ENCODE measurements at places on chromosomes 11 and 22.

- DNase-seq, result no peak
These were observed 387.9 kb downstream of the MN1 start for GRCh38 chr22:27413702-27414101.

GRCh38 chr11:60984636-60985035 is 13.2 kb downstream of the CD6 start:
- no peak for DNase-seq

- DNase-seq, result no peak
These were observed 40.5 kb downstream of the GRAMD4 start for GRCh38 chr22:46660604-46661201.

DNA sequence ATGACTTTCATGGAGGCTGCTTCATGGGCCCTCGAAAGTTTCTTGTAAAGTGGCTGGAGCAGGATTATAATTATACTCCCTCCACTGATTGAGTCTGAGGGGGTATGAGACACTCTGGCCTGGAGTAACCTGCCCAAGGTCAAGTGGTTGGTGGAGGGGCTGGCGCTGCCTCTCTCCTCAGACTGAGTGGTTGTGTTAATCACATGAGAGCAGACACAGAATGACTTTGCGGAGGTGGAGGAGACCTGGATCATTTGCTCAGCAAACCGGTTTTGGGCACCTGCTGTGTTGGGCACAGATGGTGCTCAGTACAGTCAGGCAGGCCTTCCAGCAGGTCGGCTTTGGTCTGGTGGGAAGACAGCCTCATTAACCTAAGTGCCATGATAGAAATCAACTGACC is 11.8 kb downstream of the BCR start:
- no peak for DNase-seq

GRCh38 chr11:126140926-126141280 is 70.5 kb downstream of the RPUSD4 start:
- DNase-seq, result no peak

DNA sequence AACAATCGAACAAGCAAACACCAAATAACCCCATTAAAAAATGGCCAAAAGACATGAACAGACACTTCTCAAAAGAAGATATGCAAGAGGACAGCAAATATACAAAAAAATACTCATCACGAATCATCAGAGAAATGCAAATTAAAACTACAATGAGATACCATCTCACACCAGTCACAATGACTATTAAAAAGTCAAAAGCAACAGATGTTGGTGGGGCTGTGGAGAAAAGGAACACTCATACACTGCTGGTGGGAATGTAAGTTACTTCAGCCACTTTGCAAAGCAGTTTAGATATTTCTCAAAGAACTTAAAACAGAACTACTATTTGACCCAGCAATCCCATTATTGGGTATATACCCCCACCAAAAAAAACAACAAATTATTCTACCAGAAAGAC is 51.3 kb upstream of the FLI1 start:
- no peak for DNase-seq

GRCh38 chr11:43360361-43361032 is 1.8 kb downstream of the TTC17 start:
- no peak for DNase-seq

DNA sequence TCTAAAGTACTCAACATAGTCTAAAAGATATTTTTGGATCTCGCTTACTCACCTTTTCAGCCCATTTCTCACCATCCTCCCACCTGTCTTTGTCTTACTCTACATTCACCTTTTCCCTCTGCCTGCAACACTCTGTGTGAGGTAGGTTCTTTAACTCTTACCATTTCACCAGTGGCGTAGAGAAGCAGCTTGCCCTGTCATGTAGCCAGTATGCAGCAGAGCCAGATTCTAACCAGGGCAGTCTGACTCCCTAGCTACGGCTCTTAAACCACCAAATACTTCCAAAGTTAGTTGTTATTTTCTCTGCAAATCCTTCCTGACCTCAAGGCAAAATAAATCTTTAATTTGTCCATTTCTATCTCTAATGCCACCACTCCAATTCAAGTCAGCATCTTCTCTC is 7.5 kb downstream of the ALG8 start:
- DNase-seq, result no peak

DNA sequence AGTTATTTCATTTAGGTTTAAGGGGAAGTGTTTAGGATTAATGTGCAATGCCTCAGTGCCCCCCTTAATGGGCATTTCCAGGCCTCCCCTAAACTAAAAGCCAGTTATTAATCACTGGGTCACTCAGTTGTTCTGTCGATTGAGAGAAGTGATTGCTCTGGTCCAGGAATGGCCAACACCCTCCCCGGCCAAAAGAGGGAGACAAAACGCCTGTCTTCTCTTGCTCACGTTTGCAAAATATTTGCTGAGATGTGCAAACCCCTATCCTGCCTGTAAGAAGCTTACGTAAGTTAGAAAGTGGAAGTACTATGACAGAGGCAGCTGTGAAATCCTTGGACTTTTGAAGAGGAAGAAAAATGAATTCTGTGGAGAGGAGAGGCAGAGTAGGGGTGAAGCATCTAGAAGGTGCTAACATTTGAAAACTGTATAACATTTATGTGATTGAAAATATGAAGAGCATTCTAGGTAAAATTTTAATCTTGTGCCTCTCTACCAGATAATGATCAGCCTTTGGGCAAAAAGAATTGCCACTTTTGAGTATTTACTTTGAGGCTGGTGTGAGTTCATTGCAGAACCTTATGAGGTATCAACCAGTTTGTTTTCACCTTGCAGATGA is 37.7 kb downstream of the NTM start:
- DNase-seq, result no peak

DNA sequence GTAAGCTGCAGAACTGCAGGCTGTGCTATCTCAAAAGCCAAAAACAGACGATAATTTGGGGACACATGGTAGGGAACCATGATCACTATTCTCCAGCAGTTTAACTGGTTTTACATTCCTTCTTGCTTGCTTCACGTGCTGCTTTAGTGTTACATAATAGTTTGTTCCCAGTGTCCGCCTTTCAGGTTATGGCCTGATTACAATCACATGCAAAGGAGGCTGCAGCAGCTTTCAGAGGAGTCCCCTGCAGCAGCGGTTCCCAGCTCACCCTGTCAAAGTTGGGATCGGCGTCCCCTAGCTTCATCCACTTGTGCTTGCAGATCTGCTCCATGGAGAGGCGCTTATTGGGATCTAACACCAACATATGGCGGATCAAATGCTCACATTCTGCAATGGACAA is 39.2 kb upstream of the APOA1 start:
- DNase-seq, result no peak

DNA sequence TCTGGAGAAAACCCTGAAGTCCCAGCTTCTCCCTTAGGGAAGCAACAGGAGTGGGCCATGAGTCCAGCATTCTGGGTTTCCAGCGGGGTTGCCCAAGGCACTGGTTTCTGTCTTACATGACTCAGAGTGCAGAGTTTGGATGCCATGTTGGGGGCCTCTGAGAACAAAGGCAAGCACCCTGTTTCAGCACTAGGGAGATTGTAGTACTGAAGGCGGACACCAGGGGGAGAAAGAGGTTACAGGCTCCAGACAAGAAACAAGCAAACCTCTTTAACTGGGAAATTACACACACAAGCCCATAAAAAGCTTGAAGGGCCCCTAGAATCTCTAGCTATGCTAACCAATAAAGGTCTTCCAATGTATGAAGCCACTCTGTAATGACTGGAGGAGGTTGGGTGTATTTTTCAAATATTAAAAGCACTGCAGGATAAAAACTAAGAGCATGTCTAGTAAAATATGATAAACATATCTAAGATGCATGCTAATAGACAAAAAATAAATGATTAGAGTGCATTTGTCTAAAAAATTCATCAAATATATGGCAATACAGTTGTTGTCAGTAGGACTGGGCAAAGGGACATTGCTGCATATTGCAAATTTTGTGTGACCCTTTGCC is 7.1 kb downstream of the MS4A6E start:
- DNase-seq, result peak; percentile 64

- DNase-seq, result no peak
These were observed 69.4 kb downstream of the MRTFA start for GRCh38 chr22:40567106-40567505.

GRCh38 chr11:88327462-88328143 is 9.9 kb downstream of the CTSC start:
- DNase-seq, result no peak

- DNase-seq, result no peak
These were observed 14.5 kb downstream of the DCHS1 start for GRCh38 chr11:6640985-6641701.

- no peak for DNase-seq
These were observed 15.3 kb downstream of the CSTPP1 start for GRCh38 chr11:46951864-46952263.

DNA sequence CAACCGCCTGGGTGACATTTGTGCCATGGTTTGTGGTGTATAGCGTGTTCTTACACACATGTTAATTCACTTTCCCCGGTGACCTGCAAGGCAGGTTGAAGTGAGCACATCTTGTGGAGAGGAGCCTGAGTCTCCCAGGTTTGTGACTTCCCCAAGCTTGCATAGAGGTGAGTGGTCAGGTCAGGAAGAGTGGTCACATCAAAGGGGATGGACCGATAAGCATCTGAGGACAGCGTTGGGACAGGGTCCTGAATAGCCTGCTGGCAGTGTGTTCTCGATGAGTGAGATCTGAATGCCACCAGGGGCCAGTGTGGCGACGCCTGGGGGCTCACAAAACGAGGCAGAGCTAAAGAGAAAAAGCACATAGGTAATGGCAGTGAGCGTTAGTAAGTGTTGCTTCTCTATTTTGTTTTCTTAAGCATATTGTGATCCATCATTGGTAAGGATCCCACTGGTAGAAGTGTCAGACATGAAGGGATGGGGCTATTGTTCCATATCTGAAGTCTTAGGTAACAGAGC is 154.6 kb downstream of the GRIK4 start:
- no peak for DNase-seq

DNA sequence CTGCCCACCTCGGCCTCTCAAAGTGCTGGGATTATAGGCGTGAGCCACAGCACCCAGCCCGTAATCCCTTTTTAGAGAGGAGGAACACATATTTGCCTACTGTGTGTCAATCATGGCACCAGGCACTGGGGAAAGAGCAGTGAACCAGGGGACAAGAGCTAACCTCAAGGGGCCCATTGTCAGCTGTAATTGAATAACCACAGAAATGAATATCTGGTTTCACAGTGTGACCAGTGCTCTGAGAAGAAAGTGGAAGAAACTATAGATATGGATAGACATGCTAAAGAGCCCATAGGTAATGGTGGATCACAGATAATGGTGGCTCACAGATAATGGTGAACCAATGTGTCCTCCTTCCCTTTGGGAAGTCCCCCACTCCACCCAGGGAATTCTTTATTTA is 8.6 kb upstream of the KCTD14 start:
- no peak for DNase-seq

DNA sequence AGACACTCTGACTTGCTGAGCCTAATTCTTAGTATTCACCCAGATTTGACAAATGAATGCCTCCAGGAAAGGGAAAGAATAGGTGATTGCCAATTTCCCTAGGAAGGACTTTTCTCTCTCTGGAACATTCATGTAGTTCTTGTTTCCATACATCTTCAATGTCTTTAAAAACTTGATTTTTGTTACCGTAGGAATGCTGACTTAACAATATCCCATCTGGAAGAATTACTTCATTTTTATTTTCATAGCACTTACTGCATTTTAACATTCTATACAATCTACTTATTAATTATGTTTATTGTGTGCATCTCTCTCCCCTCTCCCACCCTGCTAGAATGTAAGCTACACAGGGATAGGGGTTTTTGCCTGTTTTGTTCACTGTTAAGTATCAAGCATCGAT is 66.6 kb downstream of the SLC5A12 start:
- no peak for DNase-seq

- no peak for DNase-seq
These were observed 723 bp downstream of the CACNG2 start for GRCh38 chr22:36702842-36703215.

- DNase-seq, result no peak
These were observed 18.2 kb upstream of the GRAMD4 start for GRCh38 chr22:46602025-46602424.

DNA sequence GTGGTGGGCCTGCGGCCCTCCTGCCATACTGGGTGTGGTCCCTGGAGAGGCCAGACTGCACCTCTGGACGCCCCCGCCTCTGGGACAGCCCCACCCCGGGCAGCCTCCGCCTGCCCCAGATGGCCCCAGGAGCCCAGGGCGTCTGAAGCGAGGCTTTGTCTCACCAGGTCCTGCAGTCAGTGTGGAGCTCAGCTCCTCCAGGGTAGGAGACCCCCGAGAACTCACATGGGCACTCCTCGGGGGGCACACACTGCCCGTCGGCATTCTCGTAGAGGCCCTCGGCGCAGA is 10.4 kb downstream of the MUC6 start:
- no peak for DNase-seq

- DNase-seq, result no peak
These were observed 199.4 kb upstream of the LUZP2 start for GRCh38 chr11:24297461-24297860.

- no peak for DNase-seq
These were observed 73.7 kb upstream of the CTSC start for GRCh38 chr11:88411265-88411664.

- DNase-seq, result no peak
These were observed 1290.9 kb downstream of the BRD1 start for GRCh38 chr22:48536541-48537342.

GRCh38 chr22:31891366-31892079 is 52.8 kb upstream of the YWHAH start:
- DNase-seq, result no peak

DNA sequence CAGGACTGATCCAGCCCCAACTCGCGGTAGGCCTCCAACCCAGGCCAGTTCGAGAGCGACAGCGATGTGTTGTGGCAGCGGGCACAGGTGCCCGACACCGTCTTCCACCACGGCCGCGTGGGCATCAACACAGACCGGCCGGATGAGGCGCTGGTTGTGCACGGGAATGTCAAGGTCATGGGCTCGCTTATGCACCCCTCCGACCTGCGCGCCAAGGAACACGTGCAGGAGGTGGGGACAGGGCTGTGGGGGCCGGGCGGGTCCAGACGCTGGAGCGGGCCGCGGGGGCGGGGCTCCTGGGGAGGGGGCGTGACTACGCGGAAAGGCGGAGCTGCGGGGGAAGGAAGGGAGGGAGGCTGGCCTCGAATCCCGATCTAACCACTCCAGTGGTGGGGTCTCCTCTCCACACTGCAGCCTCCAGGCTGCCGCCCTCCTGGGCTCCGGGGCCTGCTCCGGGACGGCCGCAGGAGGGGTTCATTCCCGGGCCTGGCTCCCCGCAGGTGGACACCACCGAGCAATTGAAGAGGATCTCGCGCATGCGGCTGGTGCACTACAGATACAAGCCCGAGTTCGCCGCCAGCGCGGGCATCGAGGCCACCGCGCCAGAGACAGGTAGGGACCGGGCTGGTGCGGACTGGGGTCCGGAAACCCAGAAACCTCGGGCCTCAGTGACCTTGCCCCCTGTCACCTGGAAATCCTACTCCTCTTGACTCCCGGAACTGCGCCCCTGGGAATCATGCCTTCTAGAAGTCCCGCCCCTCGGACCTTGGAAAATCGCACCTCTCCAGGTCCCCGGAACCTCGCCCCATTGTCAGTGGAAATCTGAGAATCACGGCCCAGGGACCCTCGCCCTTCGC is 14.9 kb downstream of the TMEM258 start:
- DNase-seq, result peak; percentile 32

GRCh38 chr11:69055598-69056516 is 7.1 kb downstream of the TPCN2 start:
- DNase-seq, result peak; percentile 52

All from stimulated activated naive CD8-positive, alpha-beta T cell treated with anti-CD3 and anti-CD28 coated beads, Interleukin-15, amount 100 ng/mL, for 72 hours (primary cell).